ENCODE measurements at places on chromosomes 3 and 15.

- DNase-seq = no peak
Measured at GRCh38 chr15:80132382-80132781, 20.4 kb upstream of the FAH start.

GRCh38 chr3:72897758-72898007 lies 9.8 kb downstream of the GXYLT2 start:
- DNase-seq = no peak

GRCh38 chr3:89955156-89955555 lies 847.7 kb downstream of the EPHA3 start:
- no peak for DNase-seq

- no peak for DNase-seq
Measured at GRCh38 chr3:197580253-197580691, 24.5 kb upstream of the BDH1 start.

DNA sequence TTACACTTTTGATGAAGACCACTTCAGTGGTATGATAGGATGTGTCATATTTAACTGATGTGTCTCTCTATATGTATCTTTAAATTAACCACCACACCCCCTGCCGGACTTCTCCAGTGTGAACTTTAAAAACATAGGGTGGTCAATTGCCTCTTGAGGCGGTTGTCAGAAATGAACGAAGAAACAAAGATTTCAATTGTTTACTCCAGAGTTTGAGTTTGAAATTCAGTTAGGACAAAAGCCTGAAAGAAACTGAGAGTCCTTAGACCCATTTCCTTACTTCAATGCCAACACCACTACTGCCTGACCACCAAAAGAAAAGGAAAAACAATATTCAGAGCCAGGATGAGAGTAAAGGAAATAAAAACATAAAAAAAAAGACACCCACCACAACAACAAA lies 40.2 kb downstream of the VGLL3 start:
- no peak for DNase-seq

Measured in activated T-helper 1 cell treated with anti-CD3 and anti-CD28 coated beads, Interleukin-2, amount 50 U/mL, for 16 hours (primary cell).